Stimulated activated CD8-positive, alpha-beta memory T cell treated with anti-CD3 and anti-CD28 coated beads, Interleukin-15, amount 100 ng/mL, for 1 hour (primary cell): ENCODE measurements at places on chromosomes 12 and 14.

DNA sequence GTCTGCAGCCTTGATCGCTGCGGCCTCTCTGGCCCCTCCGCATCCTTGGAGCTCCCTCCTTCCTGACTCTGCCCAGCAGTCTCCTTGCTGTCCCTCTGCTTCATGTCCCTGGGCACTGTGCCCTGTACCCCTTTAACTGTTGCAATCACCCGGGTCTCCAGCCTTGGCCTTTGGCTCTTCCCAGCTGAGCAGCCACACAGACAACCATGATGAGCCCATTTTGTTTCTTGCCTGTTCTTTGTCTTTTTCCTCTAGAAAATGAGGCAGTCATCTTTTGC, 40.6 kb upstream of the MEG3 start:
- no peak for DNase-seq

- DNase-seq, result no peak
Observed at GRCh38 chr12:96314723-96315122, 85.5 kb downstream of the CDK17 start.

- no peak for DNase-seq
Observed at GRCh38 chr12:129776977-129777667, 126.7 kb downstream of the TMEM132D start.

- DNase-seq, result no peak
Observed at GRCh38 chr12:64411427-64411826, 7.2 kb downstream of the XPOT start.

GRCh38 chr12:104485651-104486362, 29.1 kb downstream of the CHST11 start:
- no peak for DNase-seq

DNA sequence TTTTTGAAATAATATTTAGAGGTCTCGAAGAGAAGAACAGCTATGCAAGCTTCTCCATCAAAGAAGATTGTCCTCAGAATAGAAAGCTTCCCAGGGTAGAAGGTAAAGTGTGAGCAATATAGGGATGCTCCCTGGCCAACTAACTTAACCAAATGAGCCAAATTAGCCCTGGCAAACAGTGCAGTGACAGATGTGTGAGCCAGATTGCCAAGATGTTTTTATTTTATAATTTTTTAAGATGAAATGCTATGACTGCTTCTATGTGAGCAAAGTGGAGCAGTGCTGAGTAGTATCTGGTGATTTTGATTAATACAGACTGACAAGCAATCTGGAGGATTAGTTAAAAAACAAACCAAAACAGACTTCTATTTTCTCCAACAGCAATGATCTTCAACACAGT, 202.1 kb downstream of the NOVA1 start:
- DNase-seq, result no peak

GRCh38 chr12:64998371-64999147, 122.5 kb downstream of the WIF1 start:
- no peak for DNase-seq

DNA sequence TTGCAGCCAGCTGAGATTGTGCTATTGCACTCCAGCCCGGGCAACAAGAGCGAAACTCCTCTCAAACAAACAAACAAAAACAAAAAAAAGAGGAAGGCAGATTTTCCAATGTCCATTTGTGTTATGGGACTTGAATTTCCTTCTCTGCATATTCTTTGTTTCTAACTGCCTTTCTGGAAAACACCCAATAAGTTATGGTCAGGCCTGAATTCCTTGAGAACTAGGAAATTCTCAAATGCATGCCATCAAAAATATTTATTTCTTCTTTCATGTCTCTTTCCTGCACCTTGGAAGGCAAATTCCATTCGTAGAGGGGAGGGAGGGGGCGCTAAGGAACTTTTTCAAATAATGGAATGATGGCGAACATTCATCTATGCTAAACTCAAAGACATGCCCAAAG, 117.6 kb upstream of the TMCC3 start:
- DNase-seq, result no peak

DNA sequence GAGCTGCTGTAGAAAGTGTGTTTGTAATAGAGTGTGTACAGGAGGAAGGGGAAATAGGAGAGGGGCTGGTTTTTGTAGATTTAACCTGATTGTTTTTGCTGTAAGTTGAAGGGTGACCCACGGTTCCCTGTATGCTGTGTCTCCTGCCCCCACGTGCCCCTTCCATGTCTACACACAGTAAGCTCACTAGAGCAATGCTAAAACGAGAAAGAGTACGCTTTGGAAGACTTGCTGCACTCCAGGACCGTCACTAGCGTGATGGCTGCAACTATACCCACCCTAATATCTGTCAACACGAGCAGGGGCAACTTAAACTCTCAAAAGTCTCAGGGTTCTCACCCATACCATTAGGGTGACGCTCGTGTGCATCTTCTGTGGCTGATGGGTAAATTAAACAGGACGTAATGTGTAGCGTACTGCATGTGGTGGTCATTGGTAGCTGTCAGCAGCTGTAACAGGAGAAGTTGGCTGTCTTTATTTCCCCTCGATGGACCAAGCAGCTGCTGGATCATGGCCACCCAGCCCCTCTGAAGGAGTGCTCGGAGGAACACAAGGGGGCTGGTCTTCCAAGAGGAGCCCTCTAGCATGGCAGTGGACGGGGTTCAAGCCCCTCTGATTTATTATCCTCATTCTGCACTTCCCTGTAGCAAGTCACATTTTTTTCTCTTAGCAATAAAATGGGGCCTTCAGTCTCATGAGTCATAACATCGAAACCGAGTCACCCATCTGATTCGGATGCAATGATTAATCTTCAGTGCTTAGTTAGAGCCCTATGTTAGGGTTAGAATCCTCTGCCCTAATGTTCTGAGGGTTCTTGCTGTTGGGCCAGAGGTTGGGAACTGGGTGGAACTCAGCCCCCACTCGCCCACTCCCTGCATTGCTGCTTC, 14.0 kb downstream of the CCND2 start:
- no peak for DNase-seq

DNA sequence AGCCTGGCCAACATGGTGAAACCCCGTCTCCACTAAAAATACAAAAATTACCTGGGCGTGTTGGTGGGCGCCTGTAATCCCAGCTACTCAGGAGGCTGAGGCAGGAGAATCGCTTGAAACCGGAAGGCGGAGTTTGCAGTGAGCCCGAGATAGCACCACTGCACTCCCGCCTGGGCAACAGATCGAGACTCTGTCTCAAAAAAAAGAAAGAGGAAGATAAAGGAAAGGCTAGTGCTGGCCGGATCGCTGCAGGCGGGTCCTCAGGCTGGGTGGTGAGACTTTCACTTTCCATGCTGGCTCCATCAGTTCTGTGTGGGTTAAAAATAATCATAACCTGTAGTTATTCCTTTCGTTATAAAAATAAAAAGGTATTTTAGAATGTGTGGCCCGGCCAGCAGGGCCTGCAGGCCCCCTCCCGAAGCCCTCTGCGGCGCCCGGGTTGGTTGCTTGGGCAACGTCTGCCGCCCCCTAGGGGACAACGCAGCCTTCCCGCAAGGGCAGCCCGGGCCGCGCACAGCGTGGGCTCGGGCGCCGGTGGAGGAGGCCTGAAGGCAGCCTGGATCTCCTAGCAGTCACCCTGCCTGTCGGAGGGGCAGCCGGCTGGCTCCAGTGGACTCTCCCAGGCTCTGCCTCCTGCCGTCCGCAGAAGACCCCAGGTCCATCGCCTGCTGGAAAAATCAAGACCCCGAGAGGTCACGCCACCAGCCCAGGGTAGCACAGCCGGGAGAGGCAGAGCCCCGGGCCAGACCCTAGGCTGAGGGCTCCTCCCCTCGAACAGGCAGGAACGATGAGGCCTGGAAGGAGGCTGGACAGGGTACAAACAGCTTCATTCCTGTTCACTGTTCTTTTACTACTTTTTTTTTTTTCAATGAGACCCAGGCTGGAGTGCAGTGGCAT, 5.0 kb upstream of the SLC25A47 start:
- DNase-seq, result peak; percentile 61

DNA sequence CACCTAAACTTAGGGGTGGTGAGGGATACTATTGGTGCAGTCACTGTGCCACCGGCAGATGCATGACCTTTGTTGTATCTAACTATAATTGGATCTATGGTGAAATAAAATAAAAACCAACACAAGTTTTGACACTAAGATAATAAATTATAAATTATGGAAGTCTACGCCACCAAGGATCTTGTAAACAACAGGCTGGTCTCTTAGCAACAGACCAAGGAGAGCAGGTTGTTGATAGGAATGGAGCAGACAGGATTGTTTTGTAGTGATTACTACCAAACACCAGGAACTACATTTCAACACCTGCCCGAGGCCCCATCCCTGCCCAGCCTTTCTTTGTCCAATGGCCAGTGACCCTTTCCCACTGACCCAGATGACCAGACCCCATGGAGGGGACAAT, 1178.0 kb downstream of the VRK1 start:
- no peak for DNase-seq

DNA sequence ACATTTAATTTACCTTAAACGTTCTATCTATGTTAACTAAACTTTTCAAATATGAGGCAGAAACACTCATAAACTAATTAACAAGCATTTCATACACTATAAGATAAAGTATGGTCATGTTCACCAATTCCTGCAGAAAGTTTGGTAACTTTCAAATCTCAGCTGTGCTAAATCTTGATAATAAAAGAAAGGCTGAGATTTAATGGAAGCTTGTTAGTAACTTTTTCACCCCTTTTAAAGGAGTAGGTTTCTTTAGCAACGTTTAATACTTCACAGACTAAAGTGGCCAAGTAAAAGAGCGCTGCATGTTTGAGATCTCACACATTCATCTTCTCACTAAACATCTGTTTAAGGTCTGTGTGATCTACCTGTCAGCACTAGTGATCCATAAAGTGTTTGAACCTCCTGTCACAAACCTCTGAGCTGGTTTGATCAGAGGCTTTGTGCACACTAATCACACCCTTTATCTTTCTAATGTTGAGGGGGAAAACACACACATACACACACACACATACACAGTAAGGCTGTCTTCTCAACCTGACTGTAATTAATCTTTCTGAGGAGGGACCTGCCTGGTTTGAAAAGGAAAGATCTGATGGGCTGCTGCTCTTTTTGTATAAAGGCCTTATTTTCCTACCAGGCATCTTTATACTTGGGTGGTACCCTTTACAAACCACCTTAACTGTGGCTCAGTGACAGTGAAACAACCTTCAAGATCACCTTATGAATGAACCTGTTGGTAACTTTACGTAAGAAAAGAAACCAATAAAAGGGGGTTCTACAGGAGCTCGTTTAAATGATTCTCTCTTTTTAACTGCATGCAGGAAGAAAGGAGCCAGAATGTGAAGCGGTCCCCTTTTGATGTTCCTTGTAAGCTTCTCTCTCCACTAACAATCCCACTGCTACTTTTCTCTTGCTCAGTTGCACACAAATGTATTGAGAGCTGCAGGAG, 244.2 kb downstream of the SOX5 start:
- no peak for DNase-seq

- DNase-seq, result no peak
Observed at GRCh38 chr14:70934502-70935134, 27.4 kb downstream of the PCNX1 start.

- no peak for DNase-seq
Observed at GRCh38 chr14:76672123-76672522, 89.1 kb upstream of the VASH1 start.

DNA sequence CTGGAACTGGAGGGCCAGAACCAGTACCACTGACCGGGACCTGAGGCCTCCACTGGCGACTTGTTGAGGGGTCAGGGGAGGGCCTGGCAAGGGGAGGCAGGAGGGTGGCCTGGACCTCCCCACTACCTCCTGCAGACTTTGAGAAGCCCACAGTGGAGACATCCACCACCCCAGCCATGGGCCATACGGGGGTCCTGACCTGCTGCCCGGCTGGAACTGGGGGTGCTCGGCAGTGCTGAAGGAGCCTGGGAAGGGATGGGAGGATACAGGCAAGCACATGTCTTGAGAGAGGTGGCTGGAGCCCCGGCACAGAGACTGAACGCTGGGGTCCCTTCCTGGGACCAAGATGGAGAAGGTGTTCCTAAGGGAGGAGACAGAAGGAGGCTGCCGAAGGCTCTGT, 14.3 kb downstream of the NGB start:
- DNase-seq, result no peak

DNA sequence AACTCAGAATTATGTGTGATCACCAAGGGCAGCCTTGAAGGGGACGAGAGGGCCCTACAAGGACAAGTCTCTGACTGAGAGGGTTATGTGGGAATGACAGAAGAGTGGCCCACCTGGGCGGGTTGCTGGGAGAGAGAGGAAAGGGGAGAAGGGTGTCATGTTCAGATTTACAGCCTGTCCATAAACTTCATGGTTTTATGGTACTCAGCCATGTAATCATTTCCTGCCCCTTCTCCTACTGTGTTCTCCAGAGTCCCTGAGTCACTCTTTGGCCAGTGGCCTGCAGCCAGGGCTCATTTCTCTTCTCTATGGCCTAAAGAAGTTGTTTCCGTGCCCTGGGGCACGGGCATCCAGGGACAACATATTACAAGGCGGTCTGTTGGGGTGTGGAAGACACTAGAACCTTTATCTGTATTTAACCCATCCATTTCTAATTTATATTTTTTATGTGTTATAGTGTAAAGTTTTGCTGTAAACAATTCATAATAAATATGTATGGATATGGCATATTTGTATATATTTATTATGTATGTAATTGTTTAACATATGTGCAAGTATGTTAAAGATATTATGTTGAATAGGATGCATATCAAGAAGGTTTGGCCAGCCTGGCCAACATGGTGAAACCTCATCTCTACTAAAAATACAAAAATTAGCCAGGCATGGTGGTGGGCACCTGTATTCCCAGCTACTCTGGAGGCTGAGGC, 26.9 kb downstream of the DDX47 start:
- no peak for DNase-seq

GRCh38 chr12:98532687-98533304, 17.4 kb downstream of the TMPO start:
- DNase-seq, result no peak

DNA sequence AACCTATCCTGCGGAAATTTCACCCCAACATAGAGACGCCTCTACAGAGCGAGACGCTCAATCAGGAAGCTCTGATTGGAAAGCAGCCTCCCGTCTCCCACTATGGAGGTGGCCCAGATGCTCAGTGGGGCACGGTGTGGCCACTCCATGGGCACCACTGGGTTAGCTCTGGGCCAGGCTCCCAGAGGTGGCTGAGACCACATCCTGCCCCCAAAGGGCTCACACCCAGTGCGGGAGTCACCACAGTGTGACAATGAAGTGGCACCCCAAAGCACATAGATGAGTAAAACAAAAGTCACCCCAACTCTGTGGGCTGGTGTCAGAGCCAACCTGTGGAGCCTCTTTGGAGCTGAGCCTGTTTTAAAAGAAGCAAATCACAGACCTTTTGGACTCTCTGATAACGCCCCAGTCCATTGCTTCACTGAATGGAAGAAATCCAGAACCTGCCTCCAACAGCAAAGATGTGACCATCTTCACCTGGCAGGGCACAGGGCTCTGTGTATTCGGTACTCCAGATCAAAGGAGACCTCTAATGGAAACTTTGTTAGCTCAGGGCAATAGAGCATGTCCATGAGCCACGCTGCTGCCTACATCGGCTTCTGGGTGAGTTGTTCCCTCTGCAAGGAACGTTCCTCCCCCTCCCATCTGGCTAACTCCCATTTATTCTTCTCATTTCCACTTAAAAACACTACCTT, 19.6 kb downstream of the CLMN start:
- DNase-seq, result no peak
